H7 (cell line): ENCODE measurements at places on chromosomes 2 and 18. TPM values are rescaled to one million over a fixed set of nuclear protein-coding genes. Genes with fewer than 3 reads are reported as not detected.

DNA sequence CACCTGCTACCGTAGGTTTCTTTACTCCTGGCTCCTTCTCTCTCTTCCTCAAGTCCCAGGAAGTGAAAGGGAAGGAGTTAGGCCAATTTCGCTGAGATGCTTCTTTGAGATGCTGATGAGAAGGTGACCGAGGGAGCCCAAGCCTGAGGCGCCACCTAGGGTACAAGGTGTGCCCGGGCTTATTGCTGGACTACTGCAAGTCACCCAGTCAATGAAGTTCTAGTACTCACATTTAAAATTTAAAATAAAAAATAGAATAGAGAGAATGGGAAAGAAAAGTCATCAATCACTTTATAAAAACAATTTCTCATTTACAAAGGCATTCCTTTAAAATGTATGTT lies 45.3 kb downstream of the ACAA2 start:
- peak; percentile 77 for DNase-seq

EPB41L3 gene
- 44.2 and 50.2 TPM in 2 replicates for total RNA-seq

GRCh38 chr2:207819021-207819797 lies 49.5 kb upstream of the FZD5 start:
- DNase-seq = no peak

TEX261 gene
- total RNA-seq = 13.4 and 13.5 TPM in 2 replicates

LIPG gene
- total RNA-seq = 5.5 and 7.2 TPM in 2 replicates

UNC50 gene
- total RNA-seq = 36.3 and 37.1 TPM in 2 replicates

DNA sequence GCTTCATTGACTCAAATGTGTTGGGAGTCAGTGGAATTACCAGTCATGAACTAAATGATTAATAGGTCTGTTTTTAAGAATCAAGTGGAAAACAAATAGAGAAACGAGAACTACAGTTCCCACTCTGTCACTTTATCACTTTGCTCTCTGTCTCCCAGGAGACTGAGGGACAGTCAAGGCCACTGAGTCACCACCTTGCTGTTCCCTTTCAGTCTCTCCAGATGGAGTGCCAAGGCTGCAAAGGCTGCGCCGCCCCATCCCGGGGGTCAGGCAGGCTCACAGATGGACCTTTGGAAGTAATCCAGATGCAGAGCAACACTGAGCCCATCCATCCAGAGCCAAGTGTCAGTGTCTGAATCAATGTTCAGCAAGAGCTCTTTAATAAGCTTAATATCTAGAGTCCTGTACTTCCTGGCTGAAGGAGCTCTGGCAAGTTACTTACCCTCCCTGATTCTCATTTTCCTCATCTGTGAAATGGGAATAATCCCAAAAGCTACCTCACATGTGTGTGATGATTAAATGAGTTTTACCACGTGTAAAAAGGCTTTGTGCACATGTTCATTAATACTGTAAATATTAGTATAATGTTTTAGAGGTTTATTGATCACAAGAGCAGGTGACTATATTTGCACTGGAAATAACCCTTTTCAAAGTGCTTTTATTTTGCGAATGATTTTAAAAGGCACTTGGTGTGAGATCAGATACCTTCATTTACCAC lies 43.0 kb upstream of the EFEMP1 start:
- no peak for DNase-seq

PSMA8 gene
- not detected in 2 replicates for total RNA-seq

DNA sequence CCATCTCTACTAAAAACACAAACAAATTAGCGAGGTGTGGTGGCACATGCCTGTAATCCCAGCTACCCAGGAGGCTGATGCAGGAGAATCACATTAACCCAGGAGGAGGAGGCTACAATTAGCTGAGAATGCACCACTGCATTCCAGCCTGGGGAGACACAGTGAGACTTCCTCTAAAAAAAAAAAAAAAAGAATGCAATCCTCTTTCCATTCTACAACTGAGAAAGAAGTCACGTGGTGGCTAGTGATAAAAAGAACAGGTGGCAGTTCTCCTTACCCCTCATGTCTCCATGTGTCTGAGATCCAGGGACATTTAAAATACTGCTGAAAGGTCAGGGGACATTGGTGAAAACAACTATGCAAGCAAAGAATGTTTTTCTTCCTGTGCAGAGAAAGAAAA lies 24.4 kb upstream of the GPR39 start:
- peak; percentile 19 for DNase-seq

GRCh38 chr2:23487735-23488492 lies 102.9 kb downstream of the KLHL29 start:
- DNase-seq = no peak

DNA sequence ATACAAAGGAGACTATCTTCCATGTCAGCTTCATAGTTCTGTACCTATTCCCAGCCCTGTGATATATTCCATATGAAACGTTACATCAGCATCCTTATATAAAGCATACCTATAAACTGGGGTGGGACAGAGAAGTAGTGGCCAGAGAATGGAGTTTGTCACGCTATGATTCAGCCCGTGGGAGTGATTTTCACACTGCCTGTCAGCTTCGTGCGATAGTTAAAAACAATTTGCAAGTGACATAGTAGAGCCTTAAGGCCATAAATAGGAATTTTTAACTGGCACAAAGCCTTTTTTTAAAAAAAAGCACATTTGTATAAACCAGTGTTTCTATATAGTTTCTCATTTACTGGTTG lies 30.2 kb downstream of the PKP4 start:
- DNase-seq = no peak

DNA sequence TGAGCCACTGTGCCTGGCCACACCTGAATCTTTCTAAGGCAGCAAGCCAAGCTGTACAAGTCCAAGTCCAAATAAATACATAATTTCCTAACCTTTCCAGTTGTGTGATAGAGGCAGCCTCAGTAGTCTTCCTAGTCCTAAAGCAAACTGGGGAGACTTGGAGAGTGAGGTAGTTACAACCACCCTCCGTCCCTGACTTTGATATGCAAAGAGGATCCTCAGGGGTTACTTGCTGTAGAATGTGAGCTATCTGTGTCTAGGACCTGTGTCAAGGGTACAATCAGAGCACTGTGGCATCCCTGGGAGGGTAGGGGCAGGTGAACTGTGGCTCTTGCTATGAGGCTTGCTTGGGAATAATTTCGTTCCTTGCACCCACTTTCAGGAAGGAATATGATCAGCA lies 28.3 kb upstream of the KCNG3 start:
- no peak for DNase-seq

GRCh38 chr2:207497596-207497995 lies 32.2 kb upstream of the CREB1 start:
- DNase-seq = no peak
